Activated T-helper 9 cell treated with anti-CD3 and anti-CD28 coated beads, Interleukin-2, amount 50 U/mL, for 16 hours (primary cell): ENCODE measurements at places on chromosomes 16 and 17.

DNA sequence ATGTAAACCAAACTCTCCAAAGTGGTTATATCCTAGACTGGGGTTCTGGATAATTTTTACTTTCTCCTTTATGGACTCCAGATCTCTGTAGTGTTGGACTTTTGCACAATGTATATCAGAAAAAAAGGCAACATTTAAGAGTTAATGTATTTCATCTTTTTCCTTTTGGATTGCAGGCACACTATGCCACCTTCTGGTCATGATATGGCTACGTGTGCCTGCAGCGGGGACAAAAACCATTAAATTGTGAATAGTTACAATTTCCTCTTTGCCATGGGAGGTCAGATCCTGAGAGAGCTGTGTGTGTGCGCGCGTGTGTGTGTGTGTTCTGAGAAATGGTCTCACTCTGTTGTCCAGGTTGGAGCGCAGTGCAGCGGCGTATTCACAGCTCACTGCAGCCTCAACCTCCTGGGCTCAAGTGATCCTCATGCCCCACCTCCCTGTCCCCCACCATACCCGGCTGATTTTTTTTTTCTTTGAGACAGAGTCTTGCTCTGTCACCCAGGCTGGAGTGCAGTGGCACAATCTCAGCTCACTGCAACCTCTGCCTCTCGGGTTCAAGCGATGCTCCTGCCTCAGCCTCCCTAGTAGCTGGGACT, 4.3 kb upstream of the SGF29 start:
- DNase-seq, result no peak

- no peak for DNase-seq
Measured at GRCh38 chr17:74117087-74117698, 86.3 kb upstream of the RPL38 start.

GRCh38 chr16:53673189-53673588, 30.5 kb downstream of the RPGRIP1L start:
- DNase-seq, result no peak

GRCh38 chr17:10360578-10360977, 12.2 kb downstream of the MYH13 start:
- DNase-seq, result no peak

- DNase-seq, result no peak
Measured at GRCh38 chr16:30758988-30759491, 2.8 kb downstream of the CFAP119 start.

DNA sequence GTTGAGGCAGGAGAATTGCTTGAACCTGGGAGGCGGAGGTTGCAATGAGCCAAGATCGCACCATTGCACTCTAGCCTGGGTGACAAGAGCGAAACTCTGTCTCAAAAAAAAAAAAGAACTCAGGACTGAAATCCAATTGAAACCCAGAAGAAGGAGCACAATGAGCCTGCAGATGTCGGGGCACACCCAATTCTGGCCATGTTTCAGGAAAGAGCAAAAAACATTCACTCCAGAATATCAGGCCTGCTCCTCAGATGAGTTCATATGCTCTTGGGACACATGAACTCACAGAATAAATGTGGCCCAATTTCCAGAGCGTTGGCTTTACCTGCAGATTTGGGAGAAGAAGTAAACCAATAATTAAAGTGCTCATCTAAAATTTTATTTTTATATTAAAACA, 3.0 kb upstream of the CMTM2 start:
- no peak for DNase-seq

GRCh38 chr16:74567901-74568300, 39.0 kb downstream of the GLG1 start:
- DNase-seq, result no peak

GRCh38 chr17:58046239-58047094, 36.8 kb upstream of the DYNLL2 start:
- no peak for DNase-seq

GRCh38 chr17:29565643-29566472, 979 bp downstream of the ABHD15 start:
- DNase-seq, result peak; percentile 29

GRCh38 chr17:4766201-4766600, 5.5 kb upstream of the TM4SF5 start:
- no peak for DNase-seq

DNA sequence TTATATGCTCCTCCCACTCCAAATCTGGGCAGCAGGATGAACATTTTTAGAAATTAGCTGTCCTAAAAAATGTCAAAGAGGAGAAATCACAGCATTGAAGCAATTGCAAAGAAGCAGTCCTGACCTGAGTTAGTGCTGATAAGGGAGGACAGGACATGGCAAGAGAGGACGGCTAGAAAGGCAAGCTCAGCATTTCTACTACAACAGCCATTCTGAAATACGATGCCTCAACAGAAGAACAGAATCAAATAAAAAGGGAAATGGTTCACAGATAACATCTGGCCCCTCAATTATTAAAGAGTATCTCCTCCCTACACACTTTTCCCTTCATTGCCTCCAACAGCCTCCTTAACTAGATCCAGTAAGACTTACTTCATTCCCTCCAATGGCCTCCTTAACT, 18.3 kb downstream of the VPS53 start:
- no peak for DNase-seq

GRCh38 chr16:24036614-24037013, 200.8 kb downstream of the PRKCB start:
- DNase-seq, result no peak

DNA sequence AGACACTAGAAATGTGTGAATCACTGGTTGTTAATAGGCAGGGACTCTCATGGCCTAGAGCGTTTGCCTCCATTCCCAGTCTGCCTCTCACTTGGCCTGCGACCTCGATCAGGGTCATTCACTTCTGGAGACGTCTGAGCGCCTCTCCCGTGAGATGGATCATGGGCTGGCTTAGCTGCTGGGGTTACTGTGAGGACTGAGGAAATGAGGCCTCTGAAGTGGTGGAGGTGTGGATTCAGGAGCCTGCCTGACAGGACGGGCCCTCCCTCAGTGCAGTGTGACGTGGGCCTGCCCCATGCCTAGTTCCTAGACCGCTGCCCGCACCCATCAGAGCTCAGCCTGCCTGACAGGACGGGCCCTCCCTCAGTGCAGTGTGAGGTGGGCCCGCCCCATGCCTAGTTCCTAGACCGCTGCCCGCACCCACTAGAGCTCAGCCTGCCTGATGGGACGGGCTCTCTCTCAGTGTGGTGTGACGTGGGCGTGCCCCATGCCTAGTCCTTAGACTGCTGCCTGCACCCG, 61.9 kb downstream of the BANP start:
- no peak for DNase-seq

GRCh38 chr17:17812211-17813054, 24.4 kb downstream of the SREBF1 start:
- peak; percentile 49 for DNase-seq

GRCh38 chr17:73552300-73553048, 91.8 kb downstream of the SDK2 start:
- DNase-seq, result no peak

DNA sequence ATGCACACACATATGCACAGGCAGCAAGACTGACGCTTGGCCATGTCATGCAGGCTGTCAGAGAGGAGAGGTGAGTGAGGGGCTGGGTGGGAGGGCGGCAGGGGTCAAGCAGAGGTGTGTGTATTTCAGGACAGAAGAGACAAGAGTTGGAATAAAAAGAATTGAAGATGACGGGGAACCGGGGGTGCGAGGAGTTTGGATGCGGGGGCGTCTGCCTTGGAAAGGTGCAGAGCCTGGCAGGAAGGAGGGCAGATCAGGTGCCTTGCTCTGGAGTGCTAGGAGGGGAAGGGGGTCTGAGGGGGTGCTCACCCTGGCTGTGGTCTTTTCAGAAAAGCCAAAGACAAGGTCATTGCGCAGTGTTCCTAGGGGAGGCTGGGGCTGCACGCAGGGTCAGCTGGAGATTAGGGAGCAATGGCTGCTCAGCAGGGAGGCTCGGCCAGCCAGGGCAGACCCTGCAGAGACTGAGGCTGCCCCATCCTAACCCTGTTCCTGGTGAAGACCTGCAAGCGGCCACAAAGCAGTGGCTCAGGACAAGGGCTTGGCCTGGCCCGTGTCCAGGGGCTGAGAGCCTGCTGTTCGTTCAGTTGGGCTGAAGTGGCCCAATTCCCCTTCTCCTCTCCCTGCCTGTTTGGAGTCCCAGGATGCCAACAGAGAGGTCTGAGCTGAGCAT, 23.7 kb upstream of the CBX4 start:
- DNase-seq, result no peak

- DNase-seq, result no peak
Measured at GRCh38 chr17:76517638-76518038, 16.4 kb upstream of the RHBDF2 start.

DNA sequence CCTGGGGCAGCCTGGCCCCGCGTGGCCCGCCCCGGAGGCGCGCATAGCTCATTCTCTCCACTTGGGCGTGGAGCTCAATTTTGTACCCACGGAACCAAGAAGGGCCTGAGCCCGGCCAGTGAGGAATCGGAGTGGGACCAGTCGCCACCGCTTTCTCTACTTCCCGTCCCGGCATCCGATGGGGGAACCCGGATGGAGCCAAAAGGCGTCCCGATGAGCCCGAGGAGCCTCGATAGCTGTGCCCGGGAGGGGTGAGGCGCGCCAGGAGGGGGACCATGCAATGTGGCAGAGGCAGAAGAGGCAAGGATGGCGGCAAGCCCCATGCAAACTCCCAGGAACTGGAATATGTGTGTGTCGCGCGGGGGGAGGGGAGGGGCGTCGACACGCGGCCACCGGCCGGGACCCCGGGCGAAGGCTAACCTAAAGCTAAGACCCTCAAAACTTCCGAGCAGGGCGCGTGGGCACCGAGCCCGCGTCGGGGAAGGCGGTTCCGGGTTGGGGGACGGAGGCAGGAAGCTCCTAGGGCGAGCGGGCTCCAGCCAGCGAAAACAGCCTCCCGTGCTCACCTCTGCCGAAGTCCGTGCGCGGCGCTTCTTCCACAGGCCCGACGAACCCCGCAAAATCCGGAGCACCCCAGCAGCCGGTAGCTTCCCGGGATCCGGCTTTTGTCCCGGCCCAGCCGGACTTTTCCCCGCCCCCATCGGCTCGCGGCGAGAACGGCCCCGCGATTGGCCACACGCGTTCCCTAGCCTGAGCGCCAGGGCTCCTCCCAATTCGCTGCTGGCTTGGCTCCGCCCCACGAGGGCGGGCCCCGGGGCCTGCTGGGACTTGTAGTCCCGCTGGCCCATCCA, at the start of gene ACLY:
ACLY (minus strand) TSS at position 638 of the 851 bp plus-strand sequence. CDS start 5,078 bp downstream, outside the sequence.
- DNase-seq, result peak; percentile 95

DNA sequence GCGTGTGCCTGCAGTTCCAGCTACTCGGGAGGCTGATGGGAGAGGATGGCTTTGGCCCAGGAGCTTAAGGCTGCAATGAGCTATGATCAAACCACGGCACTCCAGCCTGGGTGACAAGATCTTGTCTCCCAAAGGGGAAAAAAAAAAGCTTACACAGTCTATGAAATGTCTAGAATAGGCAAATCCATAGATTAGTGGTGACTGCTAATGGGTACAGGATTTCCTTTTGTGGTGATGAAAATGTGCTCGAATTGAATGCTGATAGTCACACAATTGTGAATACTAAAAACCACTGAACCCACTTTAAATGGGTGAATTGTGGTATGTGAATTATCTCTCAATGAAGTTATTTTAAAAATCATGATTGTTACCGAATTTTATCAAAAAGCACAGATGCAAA, 14.9 kb downstream of the USP7 start:
- DNase-seq, result no peak

GRCh38 chr16:54568906-54569807, 282.6 kb upstream of the IRX3 start:
- no peak for DNase-seq

DNA sequence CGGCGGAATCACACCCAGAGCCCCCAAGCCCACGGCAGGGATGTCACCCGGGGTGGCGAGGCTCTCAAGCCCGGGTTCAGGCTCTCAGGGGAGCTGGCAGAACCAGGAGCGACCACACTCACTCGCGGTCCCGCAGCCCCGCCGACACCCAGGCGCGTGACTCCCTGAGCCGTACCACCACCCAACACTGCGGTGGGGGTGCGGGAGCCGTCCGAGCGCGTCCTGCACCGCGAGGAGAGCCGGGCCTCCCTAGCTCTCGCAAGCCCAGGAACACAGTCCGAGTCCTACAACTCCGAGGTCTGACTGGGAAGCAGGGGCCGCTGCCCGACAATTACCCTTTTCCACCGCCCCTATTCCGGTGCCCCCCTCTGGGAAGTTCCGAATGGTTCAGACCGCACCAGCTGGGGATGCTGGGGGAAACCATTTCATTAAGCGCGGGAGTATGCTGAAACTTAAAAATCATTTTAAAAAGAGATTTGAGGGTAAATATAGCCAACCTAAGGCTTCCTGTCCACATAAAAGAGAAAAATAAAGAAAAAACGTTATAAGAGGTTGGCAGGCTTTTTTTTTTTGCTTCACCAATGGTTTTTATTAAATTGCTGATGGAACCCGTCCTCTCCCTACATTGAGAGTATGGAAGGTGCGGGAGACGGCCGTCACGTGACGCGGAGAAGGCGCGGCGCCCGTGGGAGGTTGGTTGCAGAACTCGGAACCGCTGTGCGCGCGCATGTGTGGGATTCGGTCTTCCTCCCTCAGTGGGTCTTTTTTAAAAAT, at the start of gene FLCN:
FLCN (minus strand) TSS at position 143 of the 774 bp plus-strand sequence. CDS start 9,031 bp downstream, outside the sequence.
- DNase-seq, result peak; percentile 85

DNA sequence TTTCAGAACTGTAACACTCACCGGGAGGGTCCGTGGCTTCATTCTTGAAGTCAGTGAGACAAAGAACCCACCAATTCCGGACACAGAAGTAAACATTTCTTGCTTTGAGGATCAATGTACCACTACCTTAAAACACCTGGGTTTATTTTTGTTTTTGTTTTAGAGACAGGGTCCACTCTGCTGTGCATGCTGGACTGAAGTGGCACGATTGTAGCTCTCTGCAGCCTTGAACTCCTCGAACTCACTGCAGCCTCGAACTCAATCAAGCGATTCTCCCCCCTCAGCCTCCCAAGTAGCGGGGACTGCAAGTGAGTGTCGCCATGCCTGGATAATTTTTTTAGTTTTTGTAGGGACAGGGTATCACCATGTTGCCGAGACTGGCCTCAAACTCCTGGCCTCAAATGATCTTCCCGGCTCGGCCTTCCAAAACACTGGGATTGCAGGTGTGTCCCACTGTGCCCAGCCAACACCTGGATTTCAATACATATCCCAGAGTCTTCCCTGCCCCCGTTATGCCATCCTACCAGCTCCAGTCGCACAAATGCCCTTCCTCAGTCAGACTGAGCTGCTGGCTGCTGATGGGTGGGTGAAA, 13.0 kb upstream of the CES4A start:
- no peak for DNase-seq

DNA sequence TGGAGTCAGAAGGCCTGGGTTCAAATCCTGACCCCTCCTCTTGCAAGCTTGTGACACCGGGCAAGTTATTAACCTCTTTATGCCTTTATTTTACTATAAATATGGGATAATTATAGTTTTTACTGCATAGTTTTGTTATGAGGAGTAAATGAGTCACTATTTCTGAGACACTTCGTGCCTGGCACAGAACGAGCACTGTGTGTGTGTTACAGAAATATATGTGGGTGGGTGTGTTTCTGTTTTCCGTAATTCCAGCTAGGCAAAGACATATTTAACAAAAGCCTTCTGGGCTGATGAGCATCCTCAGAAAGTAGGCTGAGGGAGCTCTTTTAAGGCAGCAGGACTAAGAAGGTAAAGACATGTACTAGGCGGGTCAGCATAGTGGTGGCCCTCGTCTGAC, 417.9 kb downstream of the MAF start:
- no peak for DNase-seq
